Mononuclear cell (primary cell): ENCODE measurements at places on chromosomes 7 and 10. TPM values are rescaled to one million over a fixed set of nuclear protein-coding genes. Genes with fewer than 3 reads are reported as not detected.

The DENND11 gene
- total RNA-seq = 46.7 TPM

The CTTNBP2 gene
- total RNA-seq = 0.10 TPM

The A1CF gene
- total RNA-seq = under 0.01 TPM

The LAMB4 gene
- total RNA-seq = 0.10 TPM

The NPTX2 gene
- total RNA-seq = 0.42 TPM

The OR2A42 gene
- 0.10 TPM for total RNA-seq

The RHEB gene
- 51.0 TPM for total RNA-seq

The SPDYE8 gene
- not detected for total RNA-seq

The CNTNAP2 gene
- 1.0 TPM for total RNA-seq

The TACC2 gene
- total RNA-seq = not detected

The AKR1C3 gene
- total RNA-seq = 6.3 TPM

The CYP3A5 gene
- total RNA-seq = 0.10 TPM

The UPK3B gene
- total RNA-seq = 0.52 TPM
